GF-D8 (cell line): ENCODE measurements at places on chromosomes 2 and 18.

GRCh38 chr18:60047556-60047955 lies 147.8 kb downstream of the PMAIP1 start:
- DNase-seq: no peak

DNA sequence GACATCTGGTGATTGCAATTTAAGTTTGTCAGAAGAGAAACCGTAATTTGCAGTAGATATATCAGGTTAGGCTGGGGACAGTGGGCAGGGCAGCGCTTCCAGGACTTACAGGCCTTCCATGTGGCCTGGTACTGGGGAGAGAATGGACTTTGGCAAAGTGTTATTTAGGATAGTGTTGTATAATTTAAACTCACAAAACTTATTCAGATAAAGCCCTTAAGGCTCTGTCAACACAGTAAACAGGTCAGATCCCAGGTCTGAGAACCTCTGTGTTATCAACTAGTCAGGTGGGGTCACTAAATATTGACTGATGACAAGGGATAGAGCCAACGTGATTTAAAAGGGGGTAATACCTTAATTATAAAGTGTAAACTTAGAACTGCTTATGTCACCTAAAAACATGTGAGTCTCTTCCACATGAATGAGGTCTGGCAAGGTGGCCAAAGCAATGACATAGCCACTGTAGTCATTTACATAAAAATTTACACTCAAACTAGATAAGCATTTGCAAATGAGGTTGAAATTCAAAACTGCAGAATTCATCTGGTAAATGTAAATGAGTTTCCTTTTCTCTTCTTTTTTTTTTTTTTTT lies 80.2 kb upstream of the DNMT3A start:
- DNase-seq: no peak

- no peak for DNase-seq
Observed at GRCh38 chr2:8491296-8492027, 190.4 kb upstream of the ID2 start.

GRCh38 chr2:60498816-60499429 lies 54.5 kb downstream of the BCL11A start:
- DNase-seq: no peak

GRCh38 chr2:3848776-3849175 lies 145.4 kb downstream of the DCDC2C start:
- no peak for DNase-seq

DNA sequence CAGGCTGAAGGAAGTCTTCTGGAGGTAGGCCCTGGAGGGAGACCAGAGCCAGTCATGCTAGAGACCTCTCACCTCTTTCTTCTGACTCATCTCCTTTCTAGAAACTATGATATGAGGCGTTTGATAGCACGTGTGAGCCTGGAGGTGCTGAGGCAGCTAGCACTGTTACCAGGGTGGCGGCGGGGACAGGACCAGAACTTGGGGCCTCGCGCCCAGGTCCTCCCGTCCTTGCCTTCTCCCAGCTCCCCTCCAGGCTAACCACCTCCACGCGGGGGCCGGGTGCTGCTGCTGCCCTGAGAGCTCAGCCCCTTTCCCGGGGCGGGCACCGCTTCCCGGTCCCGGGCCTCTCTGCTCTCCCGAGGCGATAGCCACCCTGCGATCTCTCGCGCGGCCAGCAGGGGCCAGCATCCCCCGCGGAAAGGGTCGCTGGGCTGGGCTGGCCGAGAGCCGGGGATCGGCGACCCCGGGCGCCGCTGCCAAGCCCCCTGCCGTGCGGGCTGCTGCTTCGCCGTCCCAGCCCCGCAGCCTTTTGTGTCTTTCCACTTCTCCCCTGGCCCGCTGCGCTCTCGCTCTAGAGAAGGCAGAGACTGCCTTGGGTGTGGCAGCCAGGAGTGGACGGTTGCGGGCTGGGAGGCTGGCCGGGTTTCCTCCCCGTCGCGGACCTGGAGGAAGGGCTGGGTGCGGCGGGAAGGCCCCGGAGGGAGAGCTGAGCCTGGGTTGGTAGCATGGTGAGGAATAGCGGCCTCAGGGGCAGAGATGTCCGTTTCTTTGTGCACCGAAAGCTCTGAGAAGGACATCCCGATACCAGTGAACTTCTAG lies 49.1 kb downstream of the TMEM17 start:
- DNase-seq: no peak

DNA sequence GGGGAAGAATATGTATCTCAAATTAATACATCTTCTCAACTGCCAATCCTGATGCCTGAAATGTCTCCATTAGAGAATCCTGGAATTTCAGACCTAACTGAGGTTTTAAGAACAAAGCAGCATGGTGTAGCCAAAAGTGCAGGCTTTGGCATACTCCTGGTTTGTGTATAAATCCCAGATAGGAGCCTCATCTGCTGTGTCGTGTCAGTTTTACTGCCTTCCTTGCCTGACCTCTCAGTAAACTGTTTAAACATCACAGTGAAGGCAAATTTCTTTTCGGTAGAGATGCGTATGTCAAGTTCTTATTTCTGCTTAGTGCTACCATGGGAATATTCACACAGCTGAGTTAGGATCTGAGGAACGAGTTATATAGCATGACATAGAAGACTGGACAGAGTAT lies 7.3 kb downstream of the SCG2 start:
- no peak for DNase-seq

GRCh38 chr2:33485051-33485450 lies 8.6 kb downstream of the RASGRP3 start:
- no peak for DNase-seq

DNA sequence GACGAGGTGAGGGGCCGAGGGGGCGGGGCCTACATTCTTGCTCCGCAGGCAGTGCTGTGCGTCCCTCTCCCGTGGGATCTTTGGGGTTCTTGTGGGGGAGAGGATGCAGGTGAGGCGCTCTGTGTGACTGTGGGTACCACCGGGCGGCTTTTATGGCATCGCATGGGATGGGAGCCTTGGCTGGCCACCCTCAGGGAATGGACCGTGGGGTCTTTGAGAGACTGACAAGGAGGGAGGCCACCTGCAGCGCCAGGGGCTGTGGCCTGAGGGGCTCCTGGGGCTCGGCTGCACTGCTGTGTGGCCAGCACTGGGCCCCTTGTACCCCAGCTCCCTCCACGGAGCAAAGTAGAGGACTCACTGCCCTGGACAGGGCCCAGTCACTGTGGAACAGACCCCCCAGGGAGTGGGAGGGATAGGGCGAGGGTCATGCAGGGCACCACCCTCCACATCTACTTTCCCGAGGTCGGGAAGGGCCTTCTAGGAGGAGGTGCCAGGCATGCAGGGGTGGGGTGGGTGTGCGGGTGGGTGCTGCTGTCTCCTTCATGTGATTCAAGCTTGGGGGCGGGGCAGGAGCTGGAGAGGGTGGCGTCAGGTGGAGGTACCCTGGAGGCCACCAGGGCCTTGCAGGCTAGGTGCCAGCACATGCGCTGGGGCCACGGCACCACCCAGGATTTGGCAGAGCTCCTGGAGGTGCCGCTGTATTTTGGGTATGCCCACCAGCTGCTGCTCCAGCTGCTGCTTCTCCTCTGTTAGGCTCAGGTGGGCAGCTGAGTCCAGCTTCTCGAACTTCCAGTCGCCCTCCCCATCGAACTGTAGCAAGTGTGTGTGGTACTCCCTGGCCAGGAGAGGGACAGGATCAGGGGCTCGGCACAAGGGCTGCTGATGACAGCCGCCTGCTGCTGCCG lies 1072.4 kb downstream of the RPIA start:
- no peak for DNase-seq

GRCh38 chr18:72866442-72866900 lies 1.3 kb downstream of the NETO1 start:
- no peak for DNase-seq

GRCh38 chr2:199818026-199818425 lies 33.0 kb downstream of the FTCDNL1 start:
- DNase-seq: peak; percentile 13

DNA sequence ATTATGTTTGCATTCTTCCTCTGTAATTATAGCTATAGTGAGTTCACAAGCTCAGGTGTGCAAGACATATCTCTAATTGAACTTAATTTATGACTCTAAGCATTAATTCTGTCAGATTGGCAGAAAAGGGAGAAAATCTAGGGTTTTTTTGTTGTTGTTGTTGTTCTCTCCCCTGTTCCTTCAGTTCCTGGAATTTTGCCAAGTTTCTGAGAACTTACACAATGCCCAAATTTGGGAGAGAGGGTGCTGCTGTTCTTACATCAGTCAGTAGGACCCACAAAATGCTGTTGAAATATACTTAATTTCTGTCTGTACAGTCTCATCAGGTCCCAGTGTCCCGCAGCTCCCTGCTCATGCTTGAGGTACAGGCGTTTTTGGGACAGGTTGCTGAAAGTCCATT lies 221.8 kb upstream of the RBMS1 start:
- no peak for DNase-seq

GRCh38 chr2:228542277-228542676 lies 360.8 kb upstream of the SPHKAP start:
- no peak for DNase-seq

DNA sequence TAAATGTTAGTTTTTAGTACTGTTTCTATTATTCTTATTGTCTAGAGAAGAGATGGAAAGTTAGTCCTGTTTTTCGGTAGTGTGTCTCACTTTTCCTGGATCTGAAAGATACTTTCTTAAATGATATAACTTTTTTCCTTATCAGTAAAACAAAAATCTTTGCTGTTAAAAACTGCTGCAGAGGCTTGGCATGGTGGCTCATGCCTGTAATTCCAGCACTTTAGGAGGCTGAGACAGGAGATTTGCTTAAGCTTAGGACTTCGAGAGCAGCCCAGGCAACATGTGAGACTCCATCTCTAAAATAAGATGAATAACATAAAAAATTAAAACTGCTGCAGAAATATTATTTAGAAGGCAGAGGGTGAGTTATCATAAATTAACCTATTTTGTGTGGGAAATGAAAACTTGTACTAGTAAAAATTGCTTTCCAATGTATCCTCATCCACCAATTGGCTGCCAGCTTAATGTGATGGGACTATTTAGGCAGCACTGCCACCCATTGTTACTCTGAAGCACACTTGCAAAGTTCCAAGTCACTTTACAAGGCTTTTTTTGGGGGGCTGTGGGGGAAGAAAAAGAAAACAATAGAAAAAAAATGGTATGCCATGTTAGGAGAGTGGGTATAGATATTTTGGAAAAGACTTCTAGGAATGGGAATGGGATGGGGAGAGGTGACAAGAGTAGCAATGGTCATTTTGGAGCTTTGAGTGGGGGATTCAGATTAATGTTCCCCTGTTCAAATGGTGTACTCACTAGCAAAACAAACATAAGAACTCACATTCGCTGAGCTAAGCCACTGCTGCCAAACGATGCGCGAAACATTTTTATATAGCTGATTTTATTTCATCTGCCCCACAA lies 62.7 kb downstream of the MEIS1 start:
- no peak for DNase-seq

DNA sequence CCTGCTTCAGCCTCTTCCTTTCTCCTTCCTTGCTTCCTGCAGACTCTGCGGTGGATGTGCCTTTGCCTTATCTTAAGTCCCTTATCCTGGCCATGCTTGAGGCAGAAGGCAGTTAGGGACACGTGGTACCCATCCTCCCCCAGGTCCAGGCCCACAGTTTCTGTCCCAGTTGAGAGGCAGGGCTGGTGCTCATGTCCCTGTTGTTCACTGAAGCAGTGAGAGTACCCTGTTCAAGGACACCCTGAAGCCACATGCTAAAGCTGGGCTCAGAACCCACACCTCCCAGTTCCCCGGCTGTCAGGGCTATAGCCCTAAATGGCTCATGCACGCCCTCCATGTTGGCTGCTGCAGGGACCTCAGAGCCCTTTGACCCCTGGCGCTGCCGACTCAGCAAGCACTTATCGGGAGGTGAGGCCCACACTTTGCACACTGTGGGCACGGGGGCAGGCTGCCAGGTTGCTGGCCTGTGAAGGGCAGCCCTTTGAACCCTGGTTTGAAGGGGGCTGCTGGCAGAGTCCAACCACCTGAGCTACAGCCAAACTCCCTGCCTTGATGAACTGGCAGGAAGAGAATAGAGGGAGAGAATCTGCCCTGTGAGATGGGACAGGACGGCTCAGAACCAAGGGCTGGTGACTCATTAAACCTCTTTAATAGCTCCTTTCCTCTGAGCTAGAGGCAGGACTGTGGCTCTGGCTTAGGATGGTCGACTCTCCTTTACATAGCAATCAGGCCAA lies 6.3 kb downstream of the KHK start:
- DNase-seq: no peak

- no peak for DNase-seq
Observed at GRCh38 chr2:208945719-208946256, 478.1 kb upstream of the MAP2 start.

- DNase-seq: no peak
Observed at GRCh38 chr2:33457556-33458247, 18.7 kb upstream of the RASGRP3 start.

- no peak for DNase-seq
Observed at GRCh38 chr18:22847392-22847791, 85.7 kb upstream of the RBBP8 start.

DNA sequence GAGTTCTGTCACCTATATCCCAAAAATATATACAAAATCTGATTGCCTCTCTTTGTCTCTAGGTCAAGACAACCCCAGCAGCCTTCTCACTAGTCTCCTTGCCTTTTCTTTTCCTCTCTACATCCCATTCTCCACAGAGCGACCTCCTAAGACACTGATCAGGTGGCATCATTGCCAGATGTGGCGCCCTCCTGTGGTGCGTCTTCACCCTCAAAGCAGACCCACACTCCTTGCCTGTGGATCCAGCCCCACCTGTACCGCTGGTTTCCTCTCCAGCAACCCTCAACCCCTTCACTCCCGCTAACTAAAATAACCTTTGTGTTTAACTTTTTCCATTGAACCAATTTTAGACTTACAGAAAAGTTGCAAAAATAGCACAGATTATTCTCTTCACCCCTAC lies 273.3 kb downstream of the GLI2 start:
- no peak for DNase-seq
